ENCODE measurements at places on chromosomes 2 and 18. TPM values are rescaled to one million over a fixed set of nuclear protein-coding genes. Genes with fewer than 3 reads are reported as not detected.

Gene WDR12
- total RNA-seq = 33.0 TPM

- DNase-seq = no peak
Observed at GRCh38 chr2:84187258-84187657, 271.8 kb downstream of the SUCLG1 start.

GRCh38 chr2:164066095-164066494 lies 330.3 kb upstream of the FIGN start:
- DNase-seq = no peak

Gene TANC1
- 22.8 TPM for total RNA-seq

Gene FBXO11
- total RNA-seq = 14.9 TPM

DNA sequence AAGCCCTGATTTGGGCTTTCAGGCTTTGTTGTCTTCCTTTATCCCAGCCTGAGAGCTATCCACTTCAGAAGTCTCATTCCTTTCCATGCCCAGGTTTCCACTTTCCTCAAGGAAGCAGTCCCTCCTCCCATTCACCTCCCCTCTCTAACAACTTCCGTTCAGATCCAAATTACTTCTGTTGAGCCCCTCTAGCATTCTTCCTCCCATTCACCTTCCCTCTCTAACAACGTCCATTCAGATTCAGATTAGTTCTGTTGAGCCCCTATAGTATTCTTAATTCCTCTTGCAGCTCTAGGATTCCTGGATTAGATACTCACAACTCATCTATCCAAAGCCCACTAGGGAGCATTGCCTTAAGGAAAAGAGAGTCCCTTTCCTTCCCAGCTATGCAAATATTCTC lies 216.8 kb downstream of the RAD51AP2 start:
- DNase-seq = no peak

DNA sequence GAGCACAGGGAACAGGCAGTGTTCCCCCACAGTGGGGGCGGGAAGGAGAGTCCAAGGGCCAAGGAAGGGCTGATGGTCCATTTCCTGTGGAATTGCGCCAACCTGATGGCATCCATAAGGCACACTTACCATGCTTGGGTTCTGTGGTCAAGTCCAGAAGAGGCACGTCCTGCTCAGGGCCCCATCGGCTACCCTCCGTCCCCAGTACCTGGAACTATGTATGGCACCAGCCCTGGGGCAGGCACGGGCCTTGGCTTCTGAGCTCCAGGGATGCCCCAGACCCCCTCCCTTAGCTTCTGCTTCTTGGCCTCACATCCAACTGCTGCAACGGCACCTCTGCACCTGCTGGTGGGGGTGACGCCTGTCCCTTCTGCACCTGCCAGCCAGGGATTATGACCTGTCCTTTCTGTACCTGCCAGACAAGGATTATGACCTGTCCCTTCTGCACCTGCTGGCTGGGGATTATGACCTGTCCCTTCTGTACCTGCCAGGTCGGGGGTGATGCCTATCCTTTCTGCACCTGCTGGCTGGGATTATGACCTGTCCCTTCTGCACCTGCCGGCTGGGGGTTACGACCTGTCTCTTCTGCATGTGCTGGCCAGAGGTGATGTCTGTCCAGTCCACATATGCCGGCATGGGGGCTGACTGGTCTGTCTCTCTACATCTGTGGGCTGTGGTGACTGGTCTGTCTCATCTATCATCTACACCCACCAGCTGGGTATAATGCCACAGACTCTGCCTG lies 45.4 kb upstream of the SNTG2 start:
- DNase-seq = no peak

DNA sequence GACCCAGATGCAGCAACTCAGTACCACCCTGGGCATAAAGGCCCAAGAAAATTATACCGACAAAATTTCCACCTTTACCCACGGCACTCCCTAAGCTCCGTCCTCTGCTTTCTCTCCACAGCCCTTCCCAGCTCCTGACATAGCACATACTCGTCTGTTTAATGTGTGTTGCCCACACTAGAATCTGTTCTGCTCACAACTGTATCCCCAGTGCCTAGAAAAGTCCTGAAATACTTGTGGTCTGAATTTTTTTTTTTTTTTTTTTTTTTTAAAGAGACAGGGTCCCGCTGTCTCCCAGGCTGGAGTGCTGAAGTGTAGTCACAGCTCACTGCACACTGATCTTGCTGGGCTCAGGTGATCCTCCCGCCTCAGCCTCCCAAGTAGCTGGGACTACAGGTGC lies 62.3 kb downstream of the ADCY3 start:
- DNase-seq = no peak

DNA sequence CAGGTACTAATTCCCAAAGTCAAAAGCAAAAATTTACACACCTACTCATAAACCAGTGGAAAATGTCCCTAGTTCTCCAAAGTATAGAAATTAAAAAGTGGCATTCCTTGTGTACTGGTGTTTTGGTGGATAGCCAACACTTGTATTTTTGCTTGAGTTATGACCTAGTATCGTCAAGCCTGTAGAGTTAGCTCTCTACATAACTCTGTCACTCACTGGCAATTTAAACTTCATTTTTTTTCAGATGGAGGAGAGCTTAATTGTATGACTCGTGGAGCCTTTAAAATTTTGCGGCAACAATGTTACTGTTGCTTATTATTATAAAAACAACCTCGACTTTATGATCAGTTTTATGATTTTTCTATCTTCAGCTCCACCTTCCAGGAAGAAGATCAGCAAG lies 58.7 kb downstream of the ITGB6 start:
- no peak for DNase-seq

Gene KIF3C
- 6.3 TPM for total RNA-seq

Gene TMEM18
- total RNA-seq = 15.3 TPM

DNA sequence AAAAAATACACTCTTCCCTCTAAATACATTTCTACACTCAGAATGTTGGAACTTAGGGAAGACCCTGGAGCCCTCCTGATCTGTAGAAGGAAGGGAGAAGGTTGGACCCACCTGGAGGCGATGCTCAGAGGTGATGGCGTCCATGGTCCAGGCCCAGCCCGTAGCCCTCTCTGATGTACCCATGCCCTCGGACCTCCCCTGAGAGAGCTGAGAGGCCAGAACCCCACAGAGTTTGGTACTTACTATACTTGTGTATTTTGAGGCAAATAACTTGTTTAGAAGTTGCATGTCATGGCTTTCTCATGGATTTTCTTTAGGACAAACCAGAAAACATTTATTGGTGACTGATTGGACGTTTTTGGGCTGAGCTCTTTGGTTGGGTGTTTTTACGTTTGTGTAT lies 10.5 kb downstream of the CTDP1 start:
- DNase-seq = no peak

- no peak for DNase-seq
Observed at GRCh38 chr2:45885171-45885621, 233.7 kb downstream of the PRKCE start.

GRCh38 chr2:25308599-25308998 lies 33.1 kb downstream of the DNMT3A start:
- no peak for DNase-seq

Gene RGPD5
- 9.2 TPM for total RNA-seq

Gene TP53I3
- 8.8 TPM for total RNA-seq

DNA sequence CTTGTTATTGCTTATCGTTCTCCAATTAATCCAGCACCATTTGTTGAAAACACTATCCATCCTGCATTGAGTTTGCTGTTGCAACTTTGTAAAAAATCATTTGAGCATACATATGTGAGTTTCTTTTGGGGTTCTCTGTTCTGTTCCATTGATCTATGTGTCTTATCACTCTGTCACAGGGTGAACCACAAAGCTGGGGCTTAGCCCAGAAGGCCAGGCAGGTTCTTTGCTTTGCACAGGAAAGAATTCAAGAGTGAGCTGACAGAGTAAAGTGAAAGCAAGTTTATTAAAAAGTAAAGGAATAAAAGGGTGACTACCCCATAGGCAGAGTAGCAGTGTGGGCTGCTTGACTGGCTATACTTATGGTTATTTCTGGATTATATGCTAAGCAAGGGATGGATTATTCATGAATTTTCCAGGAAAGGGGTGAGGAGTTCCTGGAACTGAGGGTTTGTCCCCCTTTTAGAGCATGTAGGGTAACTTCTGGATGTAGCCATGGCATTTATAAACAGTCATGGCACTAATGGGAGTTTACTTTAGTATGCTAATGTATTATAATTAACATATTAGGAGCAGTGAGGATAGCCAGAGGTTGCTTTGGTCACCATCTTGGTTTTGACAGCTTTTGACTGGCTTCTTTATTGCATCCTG lies 46.8 kb downstream of the RNF138 start:
- DNase-seq = no peak

GRCh38 chr2:33411765-33412164 lies 64.7 kb upstream of the RASGRP3 start:
- DNase-seq = peak; percentile 73

Gene ASPRV1
- 0.15 TPM for total RNA-seq

DNA sequence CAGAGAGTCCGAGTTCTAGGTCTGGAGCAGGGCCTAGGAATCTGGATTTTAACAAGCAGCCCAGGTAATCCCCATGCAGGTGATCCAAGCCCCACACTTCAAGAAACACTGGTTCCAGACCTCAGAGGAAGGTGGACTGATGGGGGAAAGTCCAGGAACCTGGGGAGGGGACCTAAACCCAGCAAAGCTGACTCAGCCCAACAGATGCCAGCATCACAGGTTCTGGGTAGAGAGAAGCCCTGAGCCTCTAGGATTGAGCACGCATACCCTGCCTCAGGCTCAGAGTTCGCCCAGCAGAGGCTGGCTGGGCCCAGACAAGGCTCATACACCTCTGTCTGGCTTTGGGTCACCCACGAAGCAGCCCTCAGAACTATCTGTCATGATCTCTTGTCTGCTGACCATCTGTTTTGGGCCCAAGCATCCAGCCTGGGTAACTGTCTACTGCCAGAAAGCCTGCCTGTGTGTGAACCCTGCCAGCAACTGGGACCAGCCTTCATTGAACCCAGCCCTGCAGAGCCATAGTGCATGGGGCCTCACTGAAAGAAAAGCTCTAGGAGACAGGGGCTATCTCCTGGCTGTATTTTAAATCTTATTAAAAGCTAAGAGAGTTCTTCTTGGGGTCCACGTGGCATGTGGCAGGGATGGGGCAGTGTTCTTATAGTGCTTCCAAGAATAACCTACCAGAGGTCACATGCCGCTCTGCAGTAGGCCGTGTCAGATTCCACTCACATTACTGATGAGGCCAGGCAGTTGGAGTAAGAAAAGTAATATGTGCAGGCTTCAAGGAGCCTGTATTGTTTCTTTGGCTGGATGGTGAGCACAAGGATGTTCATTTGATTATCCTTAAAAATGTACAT lies 7.4 kb downstream of the TMEM127 start:
- DNase-seq = no peak

Gene CYTIP
- total RNA-seq = 2.8 TPM

DNA sequence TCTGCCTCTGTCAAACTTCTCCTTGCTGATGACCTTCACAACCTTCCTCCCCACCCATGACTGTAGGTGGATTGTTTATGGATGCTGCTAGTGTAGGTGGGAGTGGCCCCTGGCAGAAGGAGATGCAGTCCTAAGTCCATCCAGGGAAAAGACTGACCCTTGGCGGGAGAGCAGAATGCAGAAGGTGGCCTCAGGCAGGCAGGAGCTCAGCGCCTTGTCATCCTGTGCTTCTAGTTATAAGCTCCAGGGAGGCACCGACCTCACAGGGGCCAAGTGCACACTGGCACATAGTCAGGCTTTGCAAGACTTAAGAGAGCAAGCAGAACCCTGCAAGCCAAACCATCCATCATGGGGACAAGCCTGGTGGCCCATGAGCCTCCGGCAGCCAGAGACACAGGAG lies 74.4 kb downstream of the CAPN13 start:
- no peak for DNase-seq

Gene SERPINE2
- total RNA-seq = 246 TPM

GRCh38 chr2:184554736-184555135 lies 43.6 kb upstream of the ZNF804A start:
- DNase-seq = peak; percentile 30

DNA sequence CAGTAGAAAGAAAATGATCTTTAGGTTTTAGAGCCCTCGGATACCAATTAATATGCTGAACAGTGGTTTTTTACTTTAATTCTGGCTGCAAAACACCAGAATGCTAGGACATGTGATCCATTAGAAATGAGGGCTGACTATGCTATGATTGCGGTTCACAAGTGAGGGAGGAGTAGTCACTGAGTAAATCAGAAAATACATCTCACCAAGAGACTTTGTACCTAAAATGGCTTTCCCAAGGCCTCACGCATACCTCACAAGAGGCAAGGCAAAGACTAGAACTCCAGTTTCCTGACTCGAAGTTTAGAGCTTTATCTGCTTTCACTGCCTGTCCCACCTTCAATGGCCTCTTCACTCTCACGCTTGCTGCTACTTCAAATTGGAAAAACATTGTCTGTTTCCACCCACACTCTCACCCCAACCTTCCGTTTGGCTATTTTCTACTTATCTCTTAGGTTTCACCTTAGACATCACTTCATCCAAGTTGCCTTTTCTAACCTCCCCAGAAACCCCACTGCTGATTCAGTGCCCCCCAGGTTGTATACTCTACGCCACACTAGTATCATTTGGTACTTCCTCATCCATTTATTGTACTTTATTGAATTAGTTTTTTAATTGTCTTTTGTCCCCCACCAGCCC lies 5.1 kb upstream of the MBD2 start:
- DNase-seq = no peak

Gene GPR148
- not detected for total RNA-seq

DNA sequence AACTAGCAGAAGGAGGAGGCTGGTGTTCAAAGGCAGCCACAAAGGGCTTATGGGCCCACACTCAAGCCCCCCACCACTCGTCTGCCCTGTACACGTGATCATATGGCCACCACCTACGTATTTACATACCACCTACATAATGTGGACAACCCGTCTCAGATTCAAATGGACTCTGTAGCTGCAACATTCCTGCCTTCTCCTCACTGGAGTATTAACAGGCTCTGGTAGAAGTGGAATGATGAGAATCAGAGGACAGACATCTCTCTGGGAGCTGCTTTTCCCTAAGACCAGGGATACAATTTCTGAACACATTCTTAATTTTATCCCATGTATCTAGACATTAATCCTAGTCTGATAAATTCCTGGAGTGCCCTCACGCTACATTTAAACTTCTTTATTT lies 9.5 kb upstream of the CETN1 start:
- DNase-seq = no peak

GRCh38 chr18:80191264-80191663 lies 56.0 kb downstream of the PARD6G start:
- no peak for DNase-seq

GRCh38 chr2:65213035-65213434 lies 14.6 kb upstream of the ACTR2 start:
- DNase-seq = no peak

DNA sequence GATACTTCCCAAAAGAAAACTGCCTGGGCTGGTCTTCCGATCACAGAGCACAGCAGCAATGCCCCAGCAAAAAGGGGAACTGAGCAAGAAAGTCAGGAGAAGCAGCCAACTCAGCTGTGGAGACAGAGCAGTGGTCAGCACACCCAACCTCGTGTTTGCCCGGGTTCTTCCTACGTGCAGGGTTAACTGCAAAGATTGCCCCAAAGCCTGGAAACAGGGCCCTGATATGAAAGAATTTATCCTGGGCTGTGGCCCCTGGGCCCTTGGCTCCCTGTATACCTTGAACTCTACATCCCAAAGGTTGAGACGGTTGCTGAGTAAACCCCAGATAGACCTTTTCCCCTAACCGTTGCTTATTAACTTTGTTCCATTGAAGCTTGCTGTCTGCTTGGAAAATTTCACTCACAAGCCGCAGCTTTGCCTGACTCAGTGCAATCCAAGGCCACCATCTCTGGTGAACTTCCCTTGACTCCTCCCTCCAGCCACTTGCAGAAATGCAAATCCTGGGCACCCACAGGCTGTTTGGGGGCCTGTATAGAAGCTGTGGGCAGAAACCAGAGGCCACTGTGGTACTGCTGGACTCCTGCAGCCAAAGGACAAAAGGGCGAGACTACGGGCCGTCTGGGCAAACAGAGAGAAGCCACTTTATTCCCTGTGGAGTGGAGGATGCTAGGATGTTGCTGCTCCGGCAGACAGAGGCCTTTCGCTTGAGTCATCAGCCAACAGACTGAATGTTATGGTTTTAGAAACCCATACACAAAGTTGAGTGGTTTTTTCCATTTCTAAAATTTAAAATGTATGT lies 18.2 kb downstream of the NRP2 start:
- DNase-seq = peak; percentile 96
